ENCODE measurements at places on chromosomes 6 and 20. TPM values are rescaled to one million over a fixed set of nuclear protein-coding genes. Genes with fewer than 3 reads are reported as not detected.

The C20orf144 gene
- total RNA-seq = not detected

The FKBP5 gene
- 4.6 TPM for total RNA-seq

The ENPP4 gene
- 5.7 TPM for total RNA-seq

The TFAP2B gene
- total RNA-seq = not detected

The FAM162B gene
- not detected for total RNA-seq

The RSPO3 gene
- total RNA-seq = 4.5 TPM

The RNF182 gene
- 8.3 TPM for total RNA-seq

The RARS2 gene
- 48.3 TPM for total RNA-seq

The COL11A2 gene
- total RNA-seq = 1.3 TPM

The NKX2-4 gene
- not detected for total RNA-seq

The WFDC10A gene
- not detected for total RNA-seq

The FAM217A gene
- not detected for total RNA-seq

The COX4I2 gene
- not detected for total RNA-seq

The PPP1R3G gene
- 0.39 TPM for total RNA-seq

The ORC3 gene
- 23.1 TPM for total RNA-seq

The UBE2C gene
- total RNA-seq = 12.3 TPM

The FOXC1 gene
- 2.9 TPM for total RNA-seq

The ZNF311 gene
- total RNA-seq = 1.7 TPM

Data from astrocyte (in vitro differentiated cells and primary cell).